ENCODE measurements at places on chromosomes 2 and 18.
A peak's percentile ranks its signal among the peaks of the same experiment; 100 is the strongest.

DNA sequence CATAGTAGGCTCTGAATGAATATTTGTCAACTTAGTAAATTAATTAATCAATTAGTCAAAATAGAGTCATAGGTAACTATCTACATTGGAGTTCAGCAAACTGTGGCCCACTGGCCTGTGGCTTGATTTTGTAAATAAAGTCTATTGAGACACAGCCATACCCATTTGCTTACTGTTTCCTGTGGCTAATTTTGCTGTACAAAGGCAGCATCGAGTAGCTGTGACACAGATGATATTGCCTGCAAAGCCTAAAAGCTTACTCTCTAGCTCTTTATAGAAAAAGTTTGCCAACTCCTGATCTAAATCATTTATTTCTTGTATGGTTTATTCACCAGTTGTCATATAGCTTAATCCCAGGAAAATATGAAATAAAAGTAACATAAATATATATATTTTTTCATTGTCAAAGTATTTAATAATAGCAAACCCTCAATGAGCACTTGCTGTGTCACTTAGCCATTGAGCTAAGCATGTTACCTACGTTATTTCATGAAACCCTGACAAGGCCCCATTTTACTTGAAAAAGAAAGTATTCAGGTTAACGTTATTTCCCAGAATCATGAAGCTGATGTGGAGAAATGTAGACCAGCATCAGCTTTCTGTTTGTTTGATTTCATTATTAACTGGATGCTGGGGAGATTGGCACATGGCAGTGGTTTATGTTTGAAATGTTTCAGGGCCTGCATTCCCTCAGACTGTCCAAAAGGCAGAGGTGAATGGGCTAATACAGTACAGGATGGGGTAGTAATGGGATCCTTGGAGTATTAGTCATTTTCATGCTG lies 69.6 kb downstream of the ICOS start:
- DNase-seq = no peak

GRCh38 chr2:69914950-69915945 lies at the start of gene MXD1:
Gene MXD1, plus strand, starts transcription at chr2:69915109. Its CDS starts 222 bp downstream, at chr2:69915331.
- DNase-seq = peak; percentile 47

DNA sequence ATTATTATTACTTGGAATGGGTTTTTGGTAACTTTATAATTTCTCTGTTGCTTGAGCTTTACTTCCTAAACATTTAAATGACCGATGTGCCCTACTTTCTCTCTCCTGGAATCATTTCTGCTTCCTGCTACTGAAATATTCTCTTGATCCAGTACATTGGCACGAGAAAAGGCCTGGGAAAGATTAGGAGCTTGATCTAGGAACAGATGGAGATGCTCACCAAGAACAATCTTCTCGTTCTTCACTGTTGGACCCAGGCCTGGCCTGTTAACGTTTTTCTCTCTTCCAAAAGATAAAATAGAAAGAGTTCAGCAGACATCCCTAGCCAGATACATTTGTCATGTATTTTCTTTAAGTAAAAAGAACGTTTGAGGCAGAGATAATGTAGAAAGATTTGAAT lies 1356.8 kb upstream of the CRIM1 start:
- no peak for DNase-seq

- no peak for DNase-seq
These were observed 99.8 kb upstream of the KCNH7 start for GRCh38 chr2:162938387-162938786.

- DNase-seq = no peak
These were observed 69.8 kb downstream of the CYBRD1 start for GRCh38 chr2:171592036-171592555.

- DNase-seq = no peak
These were observed 192.6 kb downstream of the MGAT5 start for GRCh38 chr2:134446383-134447017.

GRCh38 chr2:128689971-128690370 lies 371.3 kb upstream of the HS6ST1 start:
- no peak for DNase-seq

DNA sequence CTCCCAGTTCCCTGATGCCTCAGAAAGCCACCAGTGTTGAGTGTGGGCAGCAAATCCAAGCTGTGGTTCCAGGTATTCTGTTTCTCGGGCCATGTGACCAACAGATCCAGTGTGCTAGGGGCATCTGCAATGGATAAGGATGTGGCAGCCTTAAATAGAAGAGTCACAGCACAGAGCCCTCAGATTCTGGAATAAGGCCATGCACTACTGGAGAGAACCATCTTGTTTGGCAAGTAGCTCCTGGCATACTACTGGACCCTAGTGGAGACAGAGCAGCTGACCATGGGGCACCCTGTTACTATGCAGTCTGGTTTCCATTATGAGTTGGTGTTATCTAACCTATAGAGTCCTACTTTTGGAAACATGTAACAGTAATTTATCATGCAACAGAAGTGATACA lies 53.3 kb upstream of the ZBTB7C start:
- DNase-seq = no peak

GRCh38 chr2:174124181-174124580 lies 124.2 kb downstream of the OLA1 start:
- DNase-seq = no peak

DNA sequence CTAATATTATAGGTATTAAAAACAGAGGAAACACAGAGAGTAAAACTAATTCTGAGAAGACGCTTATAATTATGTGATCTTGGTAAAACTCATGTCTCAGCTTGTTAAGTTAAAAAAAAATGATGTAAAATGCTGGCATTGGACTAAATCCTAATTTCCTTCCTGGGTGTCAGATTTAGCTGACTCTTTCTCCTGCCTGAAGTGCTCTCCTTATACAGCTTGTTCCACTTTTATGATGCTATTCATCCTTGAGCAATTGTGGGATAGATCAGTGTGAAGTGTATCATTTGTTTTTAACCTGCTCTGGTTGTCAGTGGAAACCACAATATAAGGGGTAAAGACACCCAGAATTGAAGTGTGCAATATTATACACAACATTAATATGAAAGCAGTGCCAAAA lies 84.9 kb downstream of the EFEMP1 start:
- DNase-seq = no peak

- DNase-seq = no peak
These were observed 159.7 kb upstream of the ZNF236 start for GRCh38 chr18:76662626-76663025.

GRCh38 chr2:107687073-107687472 lies 139.6 kb upstream of the RGPD4 start:
- DNase-seq = no peak

DNA sequence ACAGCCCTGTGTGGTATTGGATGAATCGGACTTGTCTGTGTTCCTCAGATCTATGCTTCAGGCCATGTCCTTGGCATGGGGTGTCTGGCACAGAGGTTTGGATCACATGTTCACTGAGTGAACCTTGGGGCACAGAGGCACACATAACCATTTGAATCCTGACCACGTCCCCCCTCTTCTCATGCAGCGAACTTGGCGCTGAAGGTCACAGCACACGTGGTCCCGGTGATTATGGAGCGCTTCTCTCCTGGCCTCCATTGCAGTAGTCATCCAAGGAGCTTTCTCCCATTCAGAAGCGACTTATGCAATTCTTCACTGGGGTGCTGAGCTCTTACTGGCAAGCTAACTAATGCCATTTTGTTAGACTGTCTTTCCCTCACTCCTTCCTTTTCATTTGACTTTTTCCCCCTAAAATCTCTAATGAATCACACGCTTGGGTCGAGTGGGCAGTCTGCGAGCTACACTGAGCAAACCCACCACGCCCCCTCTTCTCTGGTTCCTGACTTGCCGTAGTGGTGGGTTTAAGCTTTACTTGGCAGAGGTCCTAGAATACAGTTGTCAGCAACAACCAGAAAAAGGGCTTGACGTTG lies 59.4 kb downstream of the KCNG2 start:
- DNase-seq = no peak
